ENCODE measurements at places on chromosomes 2 and 18. TPM values are rescaled to one million over a fixed set of nuclear protein-coding genes. Genes with fewer than 3 reads are reported as not detected.
A peak's percentile ranks its signal among the peaks of the same experiment; 100 is the strongest.

DNA sequence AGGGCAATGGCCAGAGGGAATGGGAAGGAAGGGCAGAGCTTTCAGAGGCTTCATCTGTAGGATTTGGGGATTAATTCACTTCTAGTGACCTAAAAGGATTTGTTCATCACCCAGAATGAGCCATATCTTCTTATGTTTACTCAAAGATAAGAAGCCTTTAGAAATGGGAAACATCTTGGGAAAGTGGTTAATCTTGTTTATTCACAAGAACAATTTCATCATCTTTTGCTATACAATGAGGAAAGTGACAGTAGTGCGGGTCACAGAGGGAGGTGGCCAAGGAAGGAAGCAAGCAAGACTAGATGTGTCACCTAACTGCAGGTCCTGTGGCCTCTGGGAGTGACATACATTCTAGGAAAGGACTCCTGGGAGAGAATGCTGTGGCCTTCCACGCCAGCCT, 140.4 kb upstream of the ALPP start:
- DNase-seq, result no peak

- no peak for DNase-seq
Observed at GRCh38 chr2:118667348-118667747, 180.1 kb downstream of the EN1 start.

DNA sequence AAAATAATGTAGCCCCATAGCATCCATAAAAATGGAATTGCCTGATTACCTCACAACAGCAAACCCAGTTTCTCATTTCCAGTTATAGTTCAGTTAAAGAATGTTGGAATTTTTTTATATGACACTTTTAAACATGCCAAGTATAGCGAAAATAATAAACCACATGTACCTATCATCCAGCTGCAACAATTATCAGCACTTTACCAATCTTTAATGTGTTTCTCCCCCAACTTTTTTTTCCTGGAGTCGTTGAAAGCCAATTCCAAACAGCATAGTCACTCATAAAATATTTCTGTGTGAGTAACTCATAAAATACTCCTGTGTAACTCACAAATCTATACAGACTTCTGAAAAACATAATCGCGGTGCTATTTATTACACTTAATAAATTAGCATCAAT, 38.1 kb downstream of the SMAD4 start:
- DNase-seq, result no peak

GRCh38 chr2:28424799-28425463, 32.3 kb downstream of the FOSL2 start:
- DNase-seq, result peak; percentile 48

GRCh38 chr2:201444746-201445465, 6.4 kb downstream of the TRAK2 start:
- no peak for DNase-seq

- no peak for DNase-seq
Observed at GRCh38 chr2:231396058-231396821, 730 bp downstream of the B3GNT7 start.

DNA sequence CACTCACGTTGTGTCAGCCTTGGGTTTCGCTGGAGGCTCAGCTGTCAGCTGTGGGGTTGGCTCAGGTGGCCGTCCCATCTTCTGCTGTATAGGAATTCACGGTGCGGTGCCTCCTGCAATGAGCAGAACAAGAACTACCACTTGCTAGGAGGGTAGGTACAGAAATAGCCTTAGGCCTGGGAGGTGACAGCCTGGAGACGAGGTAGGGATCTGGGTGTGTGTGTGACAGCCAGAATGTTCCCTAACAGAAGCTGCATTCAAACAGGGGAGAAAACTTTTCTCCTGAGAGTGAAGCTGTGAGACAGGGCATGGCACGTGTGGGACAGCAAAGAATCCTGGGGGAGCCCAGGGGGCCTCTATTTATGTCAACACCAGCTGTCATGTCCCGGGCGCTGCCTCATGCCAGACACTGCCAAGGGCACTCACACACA, 8.4 kb upstream of the MAL start:
- DNase-seq, result no peak

DNA sequence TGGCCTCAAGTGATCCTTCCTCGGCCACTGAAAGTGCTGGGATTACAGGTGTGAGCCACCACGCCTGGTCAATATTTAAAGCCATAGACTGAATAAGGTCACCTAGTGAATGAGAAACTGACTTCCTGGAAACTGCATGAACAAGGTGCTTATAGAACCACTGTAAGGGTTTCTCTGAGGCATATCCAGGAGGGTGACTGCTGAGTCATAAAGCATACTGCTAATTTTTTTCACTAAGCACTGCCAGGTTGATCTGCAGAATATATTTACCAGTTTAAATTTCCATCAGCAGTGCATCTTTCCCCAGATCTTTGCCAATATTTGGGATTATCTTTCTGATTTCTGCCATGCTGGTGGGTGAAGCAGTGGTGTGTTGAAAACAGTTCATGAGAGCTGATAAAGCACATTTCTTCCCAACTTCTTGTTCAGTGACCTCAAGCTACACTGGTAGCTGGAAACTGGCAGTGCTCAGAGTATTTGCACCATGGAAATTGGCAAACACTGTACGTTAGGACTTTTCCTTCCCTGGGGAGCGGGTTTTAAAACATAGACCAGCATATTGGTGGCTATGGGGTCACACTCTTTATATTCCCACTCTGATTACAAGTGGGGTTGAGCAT, 4.2 kb upstream of the CLIP4 start:
- peak; percentile 8 for DNase-seq

UBE2E3 gene
- 37.8 TPM for total RNA-seq

IL36RN gene
- total RNA-seq, result not detected

ANKRD30B gene
- total RNA-seq, result not detected

RGPD3 gene
- total RNA-seq, result 0.25 TPM

All from activated T-cell treated with anti-CD3 and anti-CD28 coated beads, Interleukin-2, amount 50 U/mL, for 72 hours (primary cell).